ENCODE measurements at places on chromosomes 16 and 17.

DNA sequence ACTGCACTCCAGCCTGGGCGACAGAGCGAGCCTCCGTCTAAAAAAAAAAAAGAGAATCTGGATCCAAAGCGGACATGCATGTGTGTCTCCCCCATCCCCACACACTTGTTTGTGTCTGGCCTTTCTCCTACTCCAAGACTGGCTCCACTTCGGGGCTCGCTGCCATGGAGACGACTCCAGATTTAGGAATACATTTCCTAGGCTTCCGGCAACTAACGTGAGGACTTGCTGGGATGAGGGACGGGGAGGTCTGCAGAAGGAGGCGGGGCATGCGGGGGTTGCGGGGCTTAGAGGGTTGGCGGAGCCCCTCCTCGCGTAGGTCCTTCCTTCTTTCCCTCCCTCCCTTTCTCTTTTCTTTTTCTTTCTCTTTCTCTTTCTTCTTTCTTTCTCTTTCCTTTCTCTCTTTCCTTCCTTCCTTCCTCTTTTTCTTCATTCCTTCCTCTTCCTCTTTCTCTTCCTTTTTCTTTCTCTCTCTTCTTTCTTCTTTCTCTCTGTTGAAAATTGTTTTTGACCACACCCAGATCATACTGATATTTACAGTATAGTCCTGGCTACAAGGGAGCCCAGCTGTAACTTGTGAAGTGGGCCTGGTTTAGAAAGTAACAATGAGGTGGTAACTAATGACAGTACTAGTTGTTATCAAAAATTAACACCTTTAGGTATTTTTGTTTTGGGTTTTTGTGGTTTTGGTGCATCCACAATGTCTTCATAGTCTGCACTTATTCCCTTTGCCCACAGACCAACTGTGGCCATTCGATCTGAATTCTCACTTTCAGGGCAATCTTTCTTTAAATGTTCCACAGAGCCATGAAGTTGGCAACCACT, 25.2 kb downstream of the MIS12 start:
- DNase-seq: no peak

GRCh38 chr17:81978524-81979298, 1.3 kb downstream of the ASPSCR1 start:
- no peak for DNase-seq

DNA sequence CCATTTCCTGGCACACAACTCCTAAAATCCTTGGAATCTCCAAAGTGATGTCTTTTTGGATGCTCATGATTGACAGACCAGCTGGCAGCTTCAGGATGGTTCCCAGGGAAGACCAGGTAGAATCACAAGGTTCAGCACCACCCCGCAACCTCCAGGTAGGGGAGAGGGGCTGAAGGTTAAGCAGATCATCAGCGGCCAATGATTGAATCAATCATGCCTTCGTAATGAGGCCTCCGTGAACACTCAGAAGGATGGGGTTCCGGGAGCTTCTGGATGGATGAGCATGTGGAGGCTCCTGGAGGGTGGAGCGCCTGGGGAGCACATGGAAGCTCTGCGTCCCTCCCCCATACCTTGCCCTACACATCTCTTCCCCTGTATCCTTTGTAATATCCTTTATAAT, 185.9 kb downstream of the SEC14L1 start:
- no peak for DNase-seq

- DNase-seq: no peak
Measured at GRCh38 chr16:1781758-1782407, 488 bp downstream of the SPSB3 start.

- DNase-seq: no peak
Measured at GRCh38 chr16:72999541-73000019, 48.3 kb downstream of the ZFHX3 start.

- no peak for DNase-seq
Measured at GRCh38 chr16:2467528-2468232, 3.4 kb upstream of the NTN3 start.

- DNase-seq: no peak
Measured at GRCh38 chr17:44362949-44363612, 572 bp downstream of the FAM171A2 start.

DNA sequence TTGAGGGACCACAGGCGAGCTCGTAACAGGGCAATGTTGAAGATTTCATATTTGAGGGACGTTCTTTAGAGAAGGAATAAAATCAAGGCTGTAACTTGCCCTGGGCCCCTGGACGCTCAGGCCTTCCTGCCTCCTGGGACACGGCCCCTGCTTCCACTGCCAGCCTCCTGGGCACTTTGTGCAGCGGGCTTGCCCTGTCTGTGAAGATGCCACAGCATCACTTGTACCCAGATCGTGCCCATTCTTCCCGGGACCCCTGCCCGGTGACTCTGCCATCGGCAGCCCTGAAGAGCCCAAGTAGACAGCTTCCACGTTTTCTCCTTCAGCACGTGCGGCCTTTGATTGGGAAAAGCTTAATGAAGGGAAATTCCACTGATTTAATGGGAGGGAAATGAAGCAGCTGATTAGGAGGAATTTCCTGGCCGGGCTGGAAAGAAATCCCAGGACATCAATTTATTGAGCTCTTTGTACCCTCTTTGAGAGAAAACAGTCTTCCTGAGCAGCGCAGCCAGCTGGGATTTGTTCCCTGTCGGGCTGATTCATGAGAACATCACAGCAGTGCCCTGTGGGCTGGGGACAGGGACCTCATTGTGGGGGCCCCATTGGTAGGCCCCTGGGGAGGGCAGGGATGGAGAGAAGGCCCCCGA, 71.5 kb downstream of the CRISPLD2 start:
- no peak for DNase-seq

- no peak for DNase-seq
Measured at GRCh38 chr17:58991718-58992331, 114.9 kb downstream of the TRIM37 start.

- no peak for DNase-seq
Measured at GRCh38 chr16:12551530-12551929, 252.2 kb downstream of the CPPED1 start.

- DNase-seq: no peak
Measured at GRCh38 chr16:48524348-48525200, 85.4 kb downstream of the N4BP1 start.

DNA sequence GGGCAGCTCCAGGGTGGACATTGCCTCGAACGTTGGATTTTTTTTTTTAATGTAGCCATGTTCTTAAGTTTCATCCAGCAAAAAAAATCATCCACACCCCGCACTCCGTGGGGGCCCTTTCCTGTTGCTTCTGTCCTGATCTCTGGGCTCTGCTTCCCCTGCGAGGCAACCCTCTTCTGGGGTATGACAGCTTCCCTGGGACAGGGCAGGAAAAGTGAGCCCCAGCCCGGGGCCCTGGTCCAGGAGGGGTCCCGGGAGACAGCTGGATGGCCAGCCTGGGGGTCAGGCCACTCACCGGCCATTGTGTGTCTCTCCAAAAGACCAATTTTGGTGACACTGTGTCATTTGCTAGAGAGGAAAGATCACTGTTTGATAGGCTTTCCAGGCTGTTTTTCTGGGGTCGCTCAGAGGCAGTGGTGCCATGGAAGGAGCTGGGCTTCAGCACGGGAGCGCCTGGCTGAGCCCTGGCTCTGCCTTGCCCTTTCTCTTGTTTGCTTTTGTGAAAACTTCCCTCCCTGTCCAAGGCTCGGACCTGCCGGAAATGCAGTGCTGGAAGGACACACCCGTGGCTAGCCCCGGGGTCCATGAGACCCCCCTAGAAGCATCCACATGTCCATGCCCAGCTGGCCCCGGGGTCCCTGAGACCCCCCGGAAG, 41.0 kb upstream of the CHMP6 start:
- DNase-seq: no peak

- DNase-seq: no peak
Measured at GRCh38 chr17:54992797-54993639, 24.5 kb downstream of the STXBP4 start.

DNA sequence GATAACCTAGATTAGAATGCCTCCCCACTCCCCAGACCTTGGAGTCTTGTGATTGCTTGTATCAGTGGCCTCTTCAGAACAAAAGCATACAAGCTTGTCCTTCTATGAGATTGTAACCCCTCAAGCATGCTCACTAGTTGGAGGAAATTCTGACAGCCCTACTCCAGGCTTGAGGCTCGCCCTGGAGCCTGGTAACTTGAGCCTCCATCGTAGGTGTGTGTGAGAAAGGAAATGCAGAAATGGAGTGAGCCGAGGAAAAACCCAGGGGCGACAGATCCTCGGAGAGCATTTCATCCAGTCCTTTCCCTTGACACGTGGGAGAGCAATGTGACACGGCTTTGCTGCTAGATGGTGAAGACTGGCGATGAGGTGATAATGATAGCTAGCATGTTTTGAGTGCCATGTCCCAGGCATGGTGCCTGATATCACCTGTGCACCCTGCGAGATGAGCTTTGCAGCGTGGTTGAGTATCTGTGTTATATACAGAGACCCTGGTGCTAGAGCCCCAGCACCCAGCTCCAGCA, 31.2 kb downstream of the GNAO1 start:
- DNase-seq: no peak

DNA sequence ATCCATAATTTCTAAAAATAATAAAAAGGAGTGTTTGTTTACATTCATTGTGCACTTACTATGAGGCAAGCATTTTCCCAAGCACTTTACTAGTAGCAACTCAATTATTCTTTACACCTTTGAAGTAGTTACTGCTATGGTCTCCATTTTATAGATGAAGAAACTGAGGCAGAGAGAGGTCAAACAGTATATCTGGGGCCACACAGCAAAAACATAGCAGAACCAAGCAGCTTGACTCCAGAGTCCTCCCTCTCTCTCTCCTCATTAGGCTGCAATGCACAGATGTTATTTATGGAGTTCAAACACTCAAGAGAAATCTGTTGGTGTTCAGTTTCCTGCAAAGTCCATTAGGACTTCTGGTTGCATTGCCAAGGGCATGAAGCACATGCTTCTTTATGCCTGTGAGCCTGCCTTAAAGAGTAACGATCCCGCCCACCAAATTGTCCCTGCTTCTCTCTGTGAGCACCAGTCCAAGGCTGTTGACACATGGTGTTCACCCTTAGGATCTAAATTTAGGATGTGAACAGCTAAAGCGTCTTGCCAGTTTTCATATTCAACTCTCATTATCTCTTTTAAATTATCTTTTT, 44.0 kb downstream of the GPRC5B start:
- DNase-seq: no peak

DNA sequence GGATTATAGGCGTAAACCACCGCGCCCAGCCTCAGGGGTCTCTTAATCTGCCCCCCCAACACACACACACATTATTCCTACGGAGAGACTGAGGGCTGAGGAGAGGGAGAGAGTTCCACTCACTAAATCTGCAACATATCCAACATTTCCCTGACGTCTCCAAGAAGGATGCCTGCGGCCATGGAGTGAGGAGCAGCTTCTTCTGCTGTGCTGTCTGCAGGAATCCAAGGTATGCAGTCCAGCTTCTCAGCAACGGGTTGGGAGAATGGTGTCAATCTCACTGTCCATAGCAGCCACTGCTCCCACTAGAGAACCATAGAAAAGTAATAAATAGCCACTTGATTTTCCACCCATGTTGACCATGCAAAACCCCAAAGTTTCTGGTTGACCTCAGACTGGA, 5.1 kb upstream of the PLXDC1 start:
- no peak for DNase-seq

- DNase-seq: no peak
Measured at GRCh38 chr16:20734782-20735181, 6.8 kb downstream of the THUMPD1 start.

- no peak for DNase-seq
Measured at GRCh38 chr17:63515426-63515825, 7.7 kb upstream of the KCNH6 start.

GRCh38 chr17:17104494-17104893, 62.2 kb downstream of the MPRIP start:
- DNase-seq: no peak

GRCh38 chr16:66746048-66746447, 5.4 kb downstream of the DYNC1LI2 start:
- no peak for DNase-seq

DNA sequence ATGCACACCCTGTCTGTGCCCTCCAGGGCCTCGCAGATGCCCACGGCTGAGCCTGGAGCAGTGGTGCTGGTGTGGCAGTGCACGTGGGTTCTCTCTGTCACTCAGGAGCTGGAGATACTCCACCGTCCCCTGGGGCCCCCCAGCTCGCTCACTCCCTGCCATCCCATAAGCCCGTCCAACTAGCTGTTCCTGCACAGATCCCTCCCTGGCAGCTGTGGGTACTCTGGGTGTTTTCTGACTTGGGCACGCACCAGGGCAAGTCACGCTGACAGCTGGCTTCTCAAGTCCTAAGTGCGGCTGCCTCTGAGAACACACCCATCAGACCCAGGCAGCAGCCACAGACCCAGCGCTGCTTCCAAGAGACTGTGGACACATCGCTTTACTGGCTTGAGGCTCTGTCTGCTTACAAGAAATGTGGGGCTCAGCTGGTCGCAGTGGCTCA, 25.4 kb upstream of the ITGB4 start:
- DNase-seq: no peak

DNA sequence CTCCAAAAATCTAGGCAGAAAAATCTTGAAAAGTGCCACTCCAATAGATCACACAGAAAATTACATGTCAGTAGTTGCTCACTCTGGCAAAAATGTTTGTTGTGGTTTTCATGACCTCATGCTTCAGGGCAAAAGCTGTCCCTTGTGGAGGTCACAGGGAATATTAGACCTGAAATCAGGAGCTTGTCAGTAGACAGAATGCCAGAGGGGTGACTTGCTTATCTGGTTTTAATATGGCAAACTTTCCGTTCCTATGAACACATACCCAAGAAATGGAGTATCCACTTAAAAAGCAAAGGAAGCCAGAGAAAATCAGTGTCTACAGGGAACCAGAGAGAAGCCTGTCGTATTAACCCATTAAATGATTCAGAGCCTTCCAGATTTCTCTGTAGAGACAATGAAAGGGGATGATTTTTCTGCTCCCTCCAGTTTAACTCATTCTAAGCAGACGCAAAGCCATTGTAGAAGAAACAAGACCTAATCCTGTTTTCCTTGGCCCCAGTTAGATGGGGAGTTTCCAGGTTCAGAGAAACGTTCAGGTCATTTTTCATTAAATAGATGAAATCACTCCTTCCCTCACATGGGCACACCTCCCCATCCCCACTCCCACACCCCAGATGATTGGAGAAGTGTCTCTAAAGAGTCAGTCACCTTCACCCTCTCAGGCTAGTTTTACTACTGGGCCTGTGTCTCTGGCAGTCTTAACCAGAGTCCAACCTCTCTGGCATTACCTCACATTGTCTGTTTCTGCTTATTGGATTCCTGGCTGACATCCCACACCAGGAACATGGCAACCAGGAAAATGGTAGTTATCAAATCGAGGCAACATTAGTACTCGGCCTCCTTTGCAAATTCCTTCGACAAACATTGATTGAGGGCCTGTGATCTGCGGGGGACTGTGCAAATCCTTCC, 6.0 kb downstream of the SOX9 start:
- DNase-seq: no peak

DNA sequence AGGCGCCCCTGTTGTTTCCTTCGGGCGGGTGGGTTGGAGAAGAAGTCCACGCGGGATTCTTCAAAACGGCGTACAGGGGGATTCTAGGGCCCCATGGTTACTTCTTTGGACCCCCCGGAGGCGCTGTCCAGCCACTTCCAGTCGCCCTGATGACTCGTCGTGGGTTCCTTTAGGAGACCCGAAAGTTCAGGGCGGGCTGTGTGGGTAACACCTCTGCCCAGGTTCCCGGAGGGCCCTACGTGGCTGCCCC, 716 bp upstream of the HIC1 start:
- no peak for DNase-seq

- no peak for DNase-seq
Measured at GRCh38 chr17:17186551-17187505, 19.3 kb downstream of the PLD6 start.

GRCh38 chr17:74558882-74559519, 8.3 kb downstream of the CD300H start:
- DNase-seq: no peak

- DNase-seq: no peak
Measured at GRCh38 chr16:75266738-75267630, 15.6 kb upstream of the BCAR1 start.

GRCh38 chr17:80356231-80356856, 58.6 kb upstream of the ENDOV start:
- DNase-seq: no peak

Measured in activated CD4-positive, alpha-beta T cell treated with anti-CD3 and anti-CD28 coated beads, Interleukin-2, amount 50 U/mL, for 4 hours (primary cell).